ENCODE measurements at places on chromosomes 2 and 18.
A peak's percentile ranks its signal among the peaks of the same experiment; 100 is the strongest.

- DNase-seq, result no peak
These were observed 143.6 kb upstream of the HNRNPA3 start for GRCh38 chr2:177068967-177069366.

GRCh38 chr2:174343343-174343622 is 8.5 kb downstream of the SP9 start:
- peak; percentile 18 for DNase-seq

GRCh38 chr2:60535685-60536312 is 17.7 kb downstream of the BCL11A start:
- DNase-seq, result no peak

DNA sequence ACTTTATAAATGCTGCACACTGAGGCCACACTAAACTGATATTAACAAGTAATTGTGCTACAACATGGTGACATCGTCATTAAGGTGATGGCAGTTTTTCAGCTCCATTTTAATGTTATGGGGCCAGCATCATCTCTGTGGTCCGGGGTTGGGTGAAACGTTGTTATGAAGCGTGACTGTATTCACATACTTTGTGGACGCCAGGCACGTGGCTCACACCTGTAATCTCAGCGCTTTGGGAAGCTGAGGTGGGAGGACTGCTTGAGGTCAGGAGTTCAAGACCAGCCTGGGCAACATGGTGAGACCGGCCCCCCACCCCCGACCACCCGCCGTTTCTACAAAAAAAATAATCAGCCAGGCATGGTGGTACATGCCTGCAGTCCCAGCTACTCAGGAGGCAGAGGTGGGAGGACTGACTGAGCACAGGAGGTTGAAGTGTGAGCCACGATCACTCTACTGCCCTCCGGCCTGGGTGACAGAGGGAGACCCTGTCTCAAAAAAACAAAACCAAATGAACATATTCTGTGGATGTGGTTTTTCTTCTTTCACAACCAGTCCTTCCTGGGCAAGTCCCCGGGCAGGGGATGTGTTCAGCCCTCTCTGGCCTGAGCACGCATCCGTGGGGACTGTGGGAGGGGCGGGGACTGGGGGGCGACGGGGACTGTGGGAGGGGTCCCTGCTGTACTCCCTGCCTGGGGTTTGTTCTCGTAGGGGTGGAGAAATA is 12.9 kb upstream of the GAL3ST2 start:
- no peak for DNase-seq

DNA sequence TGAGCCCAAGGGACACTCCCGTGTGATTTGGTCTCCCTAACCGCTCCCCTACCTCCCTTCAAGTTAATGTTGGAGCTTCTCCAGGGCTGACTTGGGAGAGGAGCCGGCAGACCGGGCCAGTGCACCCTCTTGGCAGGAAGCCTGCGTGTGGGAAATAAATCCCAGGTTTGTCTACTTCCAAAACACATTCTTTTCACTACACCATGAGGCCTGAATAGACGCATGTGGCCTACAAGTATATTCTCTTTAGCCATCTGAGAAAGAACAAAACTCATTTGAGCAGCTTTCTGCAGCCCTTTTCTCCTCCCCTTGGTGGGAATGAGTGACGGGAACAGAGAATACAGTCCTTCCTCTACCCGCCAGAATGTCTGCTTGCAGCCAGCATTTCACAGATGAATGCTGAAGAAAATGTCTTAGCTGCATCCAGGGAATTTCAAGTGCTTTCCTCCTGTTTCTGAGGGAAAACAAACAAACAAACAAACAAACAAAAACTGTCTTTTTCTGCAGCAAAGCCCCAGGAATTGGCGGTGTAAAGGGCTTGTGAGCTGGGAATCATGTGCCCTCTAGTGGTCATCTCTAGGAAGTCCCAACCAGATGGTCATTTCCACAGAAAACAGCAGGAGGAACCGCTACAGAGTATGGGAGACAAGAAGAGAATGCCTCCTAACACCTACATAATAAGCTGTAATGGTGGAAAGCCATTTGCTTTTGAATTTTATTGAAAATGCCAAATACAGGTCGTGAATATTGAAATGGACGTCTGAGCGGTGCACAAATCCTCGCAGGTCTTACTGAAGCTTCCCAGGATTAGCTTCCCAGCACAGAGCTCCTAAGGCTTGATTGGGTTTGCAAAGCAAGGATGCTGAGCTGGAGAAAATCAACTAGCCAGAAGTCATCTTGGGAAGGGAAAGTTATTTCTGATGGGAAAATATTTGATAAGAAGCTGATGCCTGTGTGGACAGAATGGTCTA is 41.2 kb upstream of the DAPL1 start:
- DNase-seq, result peak; percentile 65

DNA sequence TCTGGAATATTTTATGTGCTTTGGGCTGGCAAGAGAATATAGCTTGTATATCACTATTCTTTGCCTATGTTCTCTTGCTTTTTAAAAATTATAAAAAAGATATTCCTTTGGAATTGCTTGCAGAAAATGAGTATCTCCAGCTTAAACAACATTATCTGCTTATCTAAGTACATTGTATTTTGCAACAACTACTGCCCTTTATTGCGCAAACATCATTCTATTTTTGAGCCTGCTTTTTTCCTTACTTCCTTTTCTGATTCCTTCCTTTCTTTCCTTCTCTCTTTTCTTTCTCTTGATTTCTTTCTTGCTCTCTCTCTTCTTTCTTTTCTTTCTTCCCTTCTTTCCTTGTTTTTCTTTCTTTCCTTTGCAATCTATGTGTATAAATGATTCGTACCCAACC is 74.0 kb downstream of the UNC80 start:
- no peak for DNase-seq

DNA sequence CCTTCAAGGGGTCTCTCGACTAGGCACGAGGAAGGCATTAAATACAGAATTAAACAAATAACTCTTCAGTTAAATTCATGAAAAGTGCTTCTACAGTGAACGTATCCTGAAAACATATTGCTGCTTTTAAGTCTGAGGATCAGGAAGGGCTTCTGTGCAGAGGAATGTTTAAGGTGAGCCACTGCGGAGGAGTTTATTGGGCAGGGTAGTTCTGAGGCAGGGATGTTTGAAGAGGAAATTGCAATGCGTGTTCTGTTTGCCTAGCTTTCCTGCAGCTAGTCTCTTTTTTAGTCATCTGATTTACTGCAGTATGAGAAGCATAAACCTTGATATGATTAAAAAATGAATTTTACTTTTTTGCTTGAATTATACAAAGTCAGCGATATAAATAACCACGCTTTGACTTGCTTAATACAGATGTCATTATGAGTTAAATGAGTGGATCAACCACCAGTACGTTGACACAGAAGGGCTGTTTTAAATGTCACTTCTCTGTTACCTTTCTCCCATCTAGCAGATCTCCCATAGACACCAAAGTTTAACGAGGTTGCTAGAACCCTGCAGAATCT is 98.7 kb downstream of the CTNNA2 start:
- DNase-seq, result no peak

DNA sequence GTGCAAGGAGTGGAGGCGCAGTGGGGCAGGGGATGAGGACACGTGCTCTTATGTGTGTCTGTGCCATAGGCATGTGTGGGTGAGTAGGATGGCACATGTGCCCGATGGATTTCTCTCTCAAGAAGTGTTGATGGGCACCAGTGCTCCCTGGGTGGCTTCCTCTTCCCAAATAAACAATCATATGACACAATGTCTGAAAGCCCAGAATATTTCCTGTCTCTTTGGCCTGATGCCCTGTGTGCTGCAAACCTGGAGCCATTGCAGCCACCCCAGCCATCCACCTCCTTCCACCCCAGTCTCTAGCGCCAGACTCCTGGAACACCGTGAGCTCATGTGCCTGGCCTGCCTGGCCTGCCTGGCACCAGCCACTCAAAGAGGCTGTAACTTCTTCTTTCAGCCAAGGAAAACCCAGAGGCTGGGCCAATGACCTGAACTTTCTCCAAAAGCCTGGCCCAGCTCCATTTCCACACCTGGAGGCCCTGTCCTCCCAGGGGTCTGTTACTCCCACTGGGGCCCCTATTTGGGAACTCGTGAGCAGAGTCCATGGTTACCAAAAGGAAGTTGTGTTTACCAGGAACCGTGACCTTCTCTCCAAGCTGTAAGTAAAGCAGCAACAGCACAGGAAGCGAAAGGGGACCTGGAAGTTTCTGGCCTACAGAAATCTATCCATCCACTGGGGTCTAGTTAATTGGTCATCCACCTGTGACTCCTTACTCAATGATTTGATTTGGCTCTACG is 9.5 kb upstream of the ZBTB7C start:
- no peak for DNase-seq

DNA sequence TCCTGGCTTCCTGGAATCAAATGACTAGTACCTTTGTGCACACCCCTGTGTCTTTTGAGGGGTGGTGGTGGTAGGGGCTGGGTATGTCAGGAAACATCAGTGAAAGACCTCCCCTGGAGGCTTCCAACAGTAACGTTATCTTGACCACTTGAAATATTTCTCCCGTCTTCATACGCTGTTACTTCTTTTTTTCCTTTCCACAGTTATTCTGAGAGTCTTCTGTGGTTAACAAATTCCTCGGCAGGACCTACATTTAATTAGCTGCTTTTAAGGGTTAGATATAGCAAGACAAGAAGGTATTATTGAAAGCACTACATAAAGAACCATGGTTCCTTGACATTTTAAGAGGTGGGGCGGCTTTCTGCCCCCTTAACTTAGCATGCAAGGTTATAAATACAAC is 34.6 kb downstream of the UGP2 start:
- no peak for DNase-seq

GRCh38 chr2:151729837-151730236 is 4.4 kb downstream of the NEB start:
- DNase-seq, result no peak

DNA sequence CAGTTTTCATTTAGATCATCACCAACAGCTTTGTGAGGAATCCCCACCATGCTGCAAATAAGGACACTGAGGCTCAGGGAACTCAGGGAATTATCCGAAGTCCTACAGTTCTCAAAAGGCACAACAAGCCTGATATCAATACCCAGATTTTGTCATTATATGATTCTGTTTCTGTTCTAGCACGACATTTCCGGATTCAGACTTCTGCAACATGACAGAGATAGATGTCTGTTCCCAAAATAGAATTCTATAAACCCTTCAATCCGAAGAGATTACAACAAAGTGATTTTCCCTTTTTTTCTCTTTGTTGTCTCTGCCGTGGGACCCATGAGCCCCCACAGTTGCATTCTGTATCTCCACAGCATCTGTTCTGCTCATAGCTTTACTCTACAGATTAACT is 72.0 kb downstream of the DOCK10 start:
- no peak for DNase-seq

GRCh38 chr2:216620786-216621185 is 12.4 kb upstream of the IGFBP2 start:
- no peak for DNase-seq

DNA sequence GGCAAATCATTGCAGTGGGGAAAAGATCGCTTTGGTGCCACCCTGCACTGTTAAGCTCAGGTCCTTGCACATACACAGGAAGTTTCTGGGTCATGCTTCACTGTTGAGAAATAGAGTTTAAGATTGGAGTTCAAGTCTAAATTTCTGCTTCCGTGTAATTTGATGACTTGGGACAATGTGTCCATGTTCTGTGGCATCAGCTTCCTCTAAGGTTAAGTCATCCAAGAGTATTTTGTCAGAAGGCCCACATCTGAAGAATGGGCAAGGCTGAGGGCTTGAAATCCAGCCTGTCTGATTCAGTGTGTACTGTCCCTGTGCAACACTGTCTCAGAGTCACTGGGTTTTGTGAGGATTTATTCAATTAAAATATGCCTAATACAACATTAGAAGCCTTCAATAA is 880.7 kb downstream of the SUCLG1 start:
- no peak for DNase-seq

DNA sequence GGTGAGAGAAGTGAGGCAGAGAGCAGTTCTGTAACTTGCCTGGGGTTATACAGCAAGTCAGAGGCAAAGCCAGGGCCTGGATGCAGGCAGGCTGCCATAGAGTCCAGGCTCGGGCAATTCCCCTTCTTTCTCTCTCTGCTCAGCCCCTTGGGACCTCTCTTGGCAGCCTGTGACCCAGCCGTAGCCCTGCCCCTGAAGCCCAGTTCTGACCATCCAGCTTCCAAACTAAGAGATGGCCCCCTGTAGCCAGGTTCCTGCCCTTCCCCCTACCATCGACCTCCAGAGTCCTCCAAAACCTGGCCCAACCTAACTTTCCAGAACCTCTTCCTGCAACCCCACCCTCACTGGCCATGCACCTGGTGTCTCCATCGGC is 201.2 kb downstream of the CTIF start:
- DNase-seq, result no peak

GRCh38 chr2:166944909-166945308 is 56.6 kb downstream of the XIRP2 start:
- DNase-seq, result no peak

- DNase-seq, result no peak
These were observed 80.8 kb downstream of the GAREM1 start for GRCh38 chr18:32389858-32390257.

DNA sequence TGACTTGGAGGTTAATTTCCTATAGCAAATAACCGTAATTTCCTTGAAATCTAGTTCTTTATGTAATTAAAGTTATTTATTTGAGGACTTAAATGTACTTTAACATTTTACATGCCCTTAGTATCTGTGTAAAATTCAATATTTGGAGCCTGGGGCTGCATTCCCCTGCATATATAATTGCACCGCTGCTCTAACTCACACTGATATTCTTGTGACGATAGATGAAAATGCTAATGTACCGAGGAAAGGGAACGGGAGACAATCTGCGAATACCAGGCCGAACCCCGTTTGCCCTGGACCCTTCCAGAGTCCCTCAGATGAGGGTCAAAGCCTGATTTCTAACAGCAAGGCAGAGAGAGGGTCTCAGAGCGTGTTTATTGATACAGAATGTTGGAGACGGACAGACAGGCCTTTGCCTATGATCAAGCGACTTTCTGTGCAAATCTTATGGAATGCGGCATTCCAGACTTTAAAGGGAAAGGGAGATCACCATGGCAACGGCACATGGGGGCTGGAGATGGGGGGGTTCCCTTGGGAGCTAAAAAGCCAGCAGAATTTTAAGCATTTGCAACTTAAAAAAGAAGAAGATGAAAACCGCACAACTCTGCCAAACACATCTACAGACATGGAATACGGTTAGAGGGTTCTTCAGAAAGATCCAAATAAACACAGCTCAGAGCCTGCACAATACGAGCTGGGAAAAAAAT is 57.6 kb upstream of the TWIST2 start:
- DNase-seq, result no peak

GRCh38 chr2:195535911-195536522 is 121.0 kb upstream of the SLC39A10 start:
- no peak for DNase-seq

GRCh38 chr18:44678725-44679055 is 2.0 kb upstream of the SETBP1 start:
- DNase-seq, result no peak

DNA sequence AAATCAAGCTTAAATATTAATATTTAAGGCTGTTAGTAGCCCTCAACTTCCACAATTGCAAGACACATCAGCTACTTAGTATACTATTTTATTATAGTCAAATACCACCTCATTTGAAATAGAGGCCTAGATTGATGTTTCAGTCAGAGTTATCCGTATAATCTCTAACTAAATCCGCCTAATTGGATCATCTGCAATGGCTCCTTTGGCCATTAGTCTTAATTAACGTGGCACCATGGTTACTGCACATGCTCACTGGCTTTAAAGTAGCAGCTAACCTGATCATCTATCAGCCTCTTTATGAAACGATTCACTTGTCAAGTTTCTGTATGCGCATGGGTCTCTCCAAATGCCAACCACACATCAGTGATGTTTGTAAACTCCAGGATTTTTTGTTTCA is 112.3 kb downstream of the COLEC12 start:
- DNase-seq, result no peak

- no peak for DNase-seq
These were observed 8.4 kb downstream of the KCNIP3 start for GRCh38 chr2:95305380-95306061.

- peak; percentile 45 for DNase-seq
These were observed 874 bp downstream of the WDR43 start for GRCh38 chr2:28895189-28895893.

GRCh38 chr2:105760191-105760590 is 15.5 kb downstream of the NCK2 start:
- no peak for DNase-seq

All from mesenchymal stem cell (in vitro differentiated cells and primary cell).